ENCODE measurements at places on chromosomes 7 and 10. TPM values are rescaled to one million over a fixed set of nuclear protein-coding genes. Genes with fewer than 3 reads are reported as not detected.

Gene FKBP9
- 126 TPM for total RNA-seq

Gene FAM25C
- not detected for total RNA-seq

Gene TMEM176A
- total RNA-seq, result 121 TPM

DNA sequence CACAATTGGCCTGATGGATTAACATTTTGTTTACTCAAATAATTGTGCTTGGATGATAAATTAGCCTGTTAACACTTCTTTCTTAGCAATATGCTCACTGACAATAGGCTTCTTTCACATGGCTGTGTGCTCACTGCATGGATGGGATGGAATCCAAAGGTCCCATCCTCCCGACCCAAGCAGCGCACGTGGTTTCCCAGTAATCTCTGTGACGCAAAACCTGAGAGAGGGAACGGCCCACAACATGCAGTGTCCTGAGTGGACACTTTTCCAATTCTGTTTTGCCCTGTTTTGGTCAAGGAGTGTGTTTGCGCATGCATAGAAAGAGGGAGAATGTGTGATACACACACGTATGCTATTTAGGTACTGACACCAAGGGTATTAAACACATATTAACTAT is 42.1 kb upstream of the RASGEF1A start:
- no peaks in the 10 kb centered on the region for H3K36me3 ChIP-seq
- H3K27me3 ChIP-seq, result no peaks in the 10 kb centered on the region
- no peak overlapping the region for H3K27ac ChIP-seq
- peaks cover 4% of the 10 kb centered on the region for H3K4me1 ChIP-seq
- peak; percentile 75 for DNase-seq
- no peak overlapping the region for H3K4me3 ChIP-seq

Gene GTF2IRD1
- total RNA-seq, result 36.3 TPM

GRCh38 chr10:77497748-77498147 is 139.9 kb downstream of the KCNMA1 start:
- no peaks in the 10 kb centered on the region for H3K27me3 ChIP-seq
- no peak for DNase-seq
- no peak overlapping the region for H3K27ac ChIP-seq
- peaks cover 2% of the 10 kb centered on the region for H3K4me1 ChIP-seq

GRCh38 chr10:86329896-86330680 is 36.5 kb downstream of the GRID1 start:
- H3K4me3 ChIP-seq, result no peak overlapping the region
- no peak overlapping the region for H3K27ac ChIP-seq
- H3K27me3 ChIP-seq, result no peaks in the 10 kb centered on the region
- H3K4me1 ChIP-seq, result no peaks in the 10 kb centered on the region

GRCh38 chr10:98217801-98218200 is 50.2 kb downstream of the LOXL4 start:
- H3K27me3 ChIP-seq, result no peaks in the 10 kb centered on the region
- H3K27ac ChIP-seq, result no peak overlapping the region
- DNase-seq, result no peak
- no peak overlapping the region for H3K4me3 ChIP-seq

- no peaks in the 10 kb centered on the region for H3K27me3 ChIP-seq
- no peak for DNase-seq
- peak overlapping the region; percentile 68 for H3K27ac ChIP-seq
- peak overlapping the region; percentile 2 for H3K4me3 ChIP-seq
- no peaks in the 10 kb centered on the region for H3K36me3 ChIP-seq
- peaks cover 23% of the 10 kb centered on the region for H3K4me1 ChIP-seq
Measured at GRCh38 chr7:134865001-134865845, 85.8 kb downstream of the CALD1 start.

DNA sequence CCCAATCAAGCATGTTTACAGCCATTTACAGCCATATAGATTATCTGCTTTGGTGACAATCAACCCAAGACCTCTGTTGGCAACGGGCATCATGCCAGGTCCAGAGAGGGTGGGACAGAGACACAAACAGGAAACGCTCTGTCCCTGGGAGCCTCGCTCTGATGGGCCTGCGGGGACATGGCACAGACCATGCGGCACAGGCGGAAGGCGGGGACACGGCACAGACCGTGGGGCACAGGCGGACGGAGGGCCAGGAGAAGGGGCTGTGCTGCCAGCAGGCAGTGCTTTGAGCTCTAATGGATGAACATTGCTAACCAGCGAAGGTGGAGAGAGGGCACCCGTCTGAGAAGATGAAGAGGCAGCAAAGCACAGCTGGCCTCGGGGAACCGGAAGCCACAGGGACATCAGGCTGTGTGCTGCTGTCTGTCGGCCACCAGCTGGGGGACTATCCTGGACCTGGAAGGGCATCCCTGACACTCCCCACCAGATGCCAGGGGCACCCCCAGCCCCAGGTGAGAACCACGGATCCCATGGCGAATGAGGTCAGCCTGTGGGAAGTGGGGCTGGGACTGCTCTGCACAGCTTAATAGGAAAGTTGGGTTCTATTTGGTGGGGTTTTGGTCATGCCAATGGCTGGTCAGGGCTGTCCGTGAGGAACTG is 61.0 kb downstream of the DIP2C start:
- peaks cover 17% of the 10 kb centered on the region for H3K4me1 ChIP-seq
- H3K4me3 ChIP-seq, result no peak overlapping the region
- no peak overlapping the region for H3K27ac ChIP-seq
- no peaks in the 10 kb centered on the region for H3K27me3 ChIP-seq

DNA sequence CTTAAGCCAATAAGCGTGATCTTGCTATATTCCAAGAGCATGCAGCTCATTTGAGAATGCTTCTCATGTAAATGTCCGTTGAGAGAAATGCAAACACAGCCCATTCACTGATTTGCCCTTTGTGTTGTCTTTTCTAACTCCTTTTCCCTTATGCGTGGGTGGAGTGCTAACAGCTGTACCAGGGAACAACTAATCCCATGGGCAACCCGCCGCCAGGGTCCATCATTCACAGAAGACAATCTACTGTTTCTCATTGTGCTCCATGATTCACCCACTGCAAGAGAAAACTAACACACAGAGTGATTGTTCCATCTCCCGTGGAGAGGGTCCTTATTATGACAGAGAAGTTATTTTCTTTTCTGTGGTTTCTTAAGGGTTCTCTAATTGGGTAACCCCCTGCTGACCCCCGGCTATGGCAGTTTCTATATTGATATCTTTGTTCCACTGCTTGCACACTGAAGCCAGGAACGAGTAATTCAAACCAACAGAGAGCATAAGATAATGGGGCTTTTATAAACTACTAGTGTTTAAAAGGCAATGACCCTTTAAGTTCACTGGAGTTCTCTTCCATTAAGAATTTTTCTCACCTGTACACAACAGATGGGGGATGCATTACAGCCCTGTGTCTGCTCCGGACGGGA is 298.7 kb downstream of the BAMBI start:
- H3K27ac ChIP-seq, result no peak overlapping the region
- no peaks in the 10 kb centered on the region for H3K4me1 ChIP-seq
- no peaks in the 10 kb centered on the region for H3K36me3 ChIP-seq
- H3K4me3 ChIP-seq, result no peak overlapping the region
- no peak for DNase-seq
- H3K27me3 ChIP-seq, result no peaks in the 10 kb centered on the region

DNA sequence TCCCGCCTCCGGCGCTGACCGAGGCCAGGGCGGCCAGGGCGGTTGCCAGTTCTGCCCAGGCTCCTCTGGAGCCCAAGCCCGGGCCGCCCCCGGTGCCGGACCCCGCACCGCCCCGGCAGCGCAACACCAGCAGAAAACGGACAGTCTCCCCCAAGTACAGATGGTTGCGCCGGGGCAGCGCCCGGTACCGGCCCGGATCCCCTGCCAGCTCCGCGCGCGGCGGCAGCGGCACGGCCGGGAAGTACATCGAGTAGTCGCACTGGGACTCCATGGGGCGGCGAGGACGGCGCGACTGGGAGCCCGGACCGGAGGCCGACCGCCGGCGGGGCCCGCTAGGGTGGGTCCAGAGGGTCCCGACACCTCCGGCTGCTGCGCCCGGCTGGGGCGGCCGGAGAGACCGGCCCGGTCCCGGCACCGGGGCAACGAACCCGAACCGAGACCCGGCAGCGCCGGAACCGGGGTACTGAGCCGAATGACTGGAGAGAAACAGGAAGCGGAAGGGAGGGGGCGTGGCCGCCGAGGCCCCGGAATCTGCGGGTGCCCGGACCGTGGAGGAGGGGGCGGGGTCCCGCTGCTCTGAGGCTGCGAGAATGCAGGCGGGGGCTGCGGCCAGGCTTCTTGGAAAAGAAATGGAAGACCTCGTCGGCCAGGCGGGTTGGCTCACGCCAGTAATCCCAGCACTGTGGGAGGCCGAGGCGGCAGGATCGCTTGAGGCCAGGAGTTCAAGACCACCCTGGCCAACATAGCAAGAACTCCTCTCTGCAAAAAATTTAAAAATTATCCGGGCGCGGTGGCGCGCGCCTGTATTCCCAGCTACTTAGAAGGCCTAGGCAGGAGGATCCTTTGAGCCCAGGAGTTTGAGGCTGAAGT is at the start of gene TRAPPC14:
Gene TRAPPC14, minus strand, starts transcription at position 495 of the 870 bp plus-strand sequence. Its CDS starts 224 bp downstream, at position 271.
- H3K27me3 ChIP-seq, result no peaks in the 10 kb centered on the region
- peak within 1 kb of the TSS; percentile 2 for H3K27ac ChIP-seq
- H3K4me3 ChIP-seq, result peak within 1 kb of the TSS; percentile 85

DNA sequence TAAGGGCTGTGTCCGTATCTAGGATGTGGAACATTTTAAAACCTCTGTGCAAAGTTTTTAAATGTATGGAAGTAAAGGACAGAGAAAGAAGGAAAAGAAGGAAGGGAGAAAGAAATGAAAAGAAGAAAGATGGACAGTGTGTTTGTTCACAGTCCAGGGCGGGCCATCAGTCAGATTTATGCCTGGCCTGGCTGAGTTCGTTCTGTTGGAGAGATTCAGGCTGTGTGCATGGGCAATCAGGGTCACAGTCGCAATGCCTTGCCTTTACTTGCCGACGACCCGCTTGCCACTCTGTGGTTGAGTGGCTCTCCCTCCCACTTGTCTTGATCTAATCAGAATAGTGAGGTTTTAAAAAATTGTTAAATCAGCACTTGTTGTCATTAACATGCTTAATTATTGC is 369.4 kb upstream of the BMPER start:
- peaks cover 3% of the 10 kb centered on the region for H3K4me1 ChIP-seq
- no peak overlapping the region for H3K27ac ChIP-seq
- no peak for DNase-seq
- H3K4me3 ChIP-seq, result no peak overlapping the region
- no peaks in the 10 kb centered on the region for H3K27me3 ChIP-seq

- peak overlapping the region; percentile 54 for H3K27ac ChIP-seq
- DNase-seq, result no peak
- H3K4me1 ChIP-seq, result peaks cover 23% of the 10 kb centered on the region
- no peaks in the 10 kb centered on the region for H3K27me3 ChIP-seq
Measured at GRCh38 chr10:49139846-49140195, 6.0 kb upstream of the FAM170B start.

GRCh38 chr10:64846700-64847099 is 1325.5 kb downstream of the REEP3 start:
- no peak overlapping the region for H3K27ac ChIP-seq
- H3K4me1 ChIP-seq, result no peaks in the 10 kb centered on the region
- DNase-seq, result no peak
- H3K27me3 ChIP-seq, result no peaks in the 10 kb centered on the region
- H3K4me3 ChIP-seq, result no peak overlapping the region

Gene CEP55
- total RNA-seq, result 0.12 TPM

Gene CTAGE15
- 1.8 TPM for total RNA-seq

Gene GRID2IP
- 0.38 TPM for total RNA-seq

- no peaks in the 10 kb centered on the region for H3K27me3 ChIP-seq
- no peaks in the 10 kb centered on the region for H3K36me3 ChIP-seq
- H3K27ac ChIP-seq, result no peak overlapping the region
- DNase-seq, result no peak
- H3K4me1 ChIP-seq, result no peaks in the 10 kb centered on the region
Measured at GRCh38 chr10:42958142-42958868, 118.6 kb upstream of the RET start.

Gene LIPJ
- total RNA-seq, result 0.24 TPM

Gene TMEM106B
- total RNA-seq, result 46.0 TPM

DNA sequence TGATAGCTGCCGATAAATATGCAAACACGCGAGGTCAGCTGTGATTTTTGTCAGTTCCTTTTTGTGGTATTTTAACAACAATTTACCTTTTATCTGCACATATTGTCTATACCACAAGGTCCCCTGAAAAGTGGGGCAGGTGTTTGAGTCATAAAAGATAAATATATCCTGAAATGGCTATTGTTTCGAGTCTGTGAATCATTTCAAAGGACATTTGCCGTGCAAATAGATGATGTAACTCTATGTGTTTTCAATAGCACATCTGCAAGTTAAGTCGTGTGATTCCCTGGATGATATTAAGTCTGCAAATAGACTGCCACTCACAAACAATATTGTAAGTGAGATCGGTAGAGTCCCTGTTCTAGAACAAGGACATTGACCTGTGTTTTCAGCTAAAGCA is 193.0 kb upstream of the PITRM1 start:
- H3K4me3 ChIP-seq, result no peak overlapping the region
- no peak overlapping the region for H3K27ac ChIP-seq
- no peaks in the 10 kb centered on the region for H3K36me3 ChIP-seq
- no peaks in the 10 kb centered on the region for H3K27me3 ChIP-seq

GRCh38 chr7:25821225-25821624 is 330.8 kb upstream of the NFE2L3 start:
- H3K27ac ChIP-seq, result no peak overlapping the region
- no peak overlapping the region for H3K4me3 ChIP-seq
- H3K36me3 ChIP-seq, result no peaks in the 10 kb centered on the region
- no peak for DNase-seq
- no peaks in the 10 kb centered on the region for H3K4me1 ChIP-seq
- no peaks in the 10 kb centered on the region for H3K27me3 ChIP-seq

Gene GRID1
- 6.2 TPM for total RNA-seq

Gene CD36
- 8.9 TPM for total RNA-seq

Gene OR9A2
- total RNA-seq, result not detected

GRCh38 chr10:127197154-127197432 is 702 bp upstream of the INSYN2A start:
- H3K4me1 ChIP-seq, result peaks cover 11% of the 10 kb centered on the region
- no peak for DNase-seq
- no peak overlapping the region for H3K27ac ChIP-seq
- no peaks in the 10 kb centered on the region for H3K27me3 ChIP-seq

DNA sequence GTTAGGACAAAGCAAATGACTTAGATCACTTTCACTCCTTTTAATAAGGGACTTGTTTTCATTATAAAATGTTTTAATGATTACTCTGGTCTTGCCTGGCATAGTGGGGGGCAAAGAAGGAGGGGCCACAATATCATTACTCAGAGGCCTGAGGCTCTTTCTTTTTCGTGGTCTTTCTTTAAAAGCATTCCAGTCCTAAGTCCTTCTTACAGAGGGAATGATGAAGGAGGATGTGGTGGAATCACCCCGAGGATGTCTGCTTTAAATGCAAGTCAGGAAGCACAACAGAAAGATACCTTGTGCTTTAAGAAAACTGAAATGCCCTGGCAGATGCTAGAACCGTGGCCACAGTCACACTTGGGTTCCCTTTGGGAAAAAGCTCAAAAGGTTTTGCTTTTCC is 379.1 kb downstream of the INHBA start:
- no peak overlapping the region for H3K4me3 ChIP-seq
- H3K27ac ChIP-seq, result no peak overlapping the region
- no peaks in the 10 kb centered on the region for H3K36me3 ChIP-seq
- no peaks in the 10 kb centered on the region for H3K4me1 ChIP-seq
- H3K27me3 ChIP-seq, result no peaks in the 10 kb centered on the region
- DNase-seq, result no peak

GRCh38 chr7:16644157-16644556 is 1.4 kb downstream of the ANKMY2 start:
- peaks cover 2% of the 10 kb centered on the region for H3K4me1 ChIP-seq
- no peaks in the 10 kb centered on the region for H3K36me3 ChIP-seq
- no peak overlapping the region for H3K27ac ChIP-seq

GRCh38 chr10:70791386-70792039 is 6.3 kb upstream of the TBATA start:
- H3K27me3 ChIP-seq, result no peaks in the 10 kb centered on the region
- H3K4me3 ChIP-seq, result no peak overlapping the region
- DNase-seq, result no peak
- H3K4me1 ChIP-seq, result no peaks in the 10 kb centered on the region
- no peaks in the 10 kb centered on the region for H3K36me3 ChIP-seq
